Sigmoid colon (tissue), 7 donors: ENCODE measurements at places on chromosomes 16 and 17. TPM values are rescaled to one million over a fixed set of nuclear protein-coding genes. Genes with fewer than 3 reads are reported as not detected.

DNA sequence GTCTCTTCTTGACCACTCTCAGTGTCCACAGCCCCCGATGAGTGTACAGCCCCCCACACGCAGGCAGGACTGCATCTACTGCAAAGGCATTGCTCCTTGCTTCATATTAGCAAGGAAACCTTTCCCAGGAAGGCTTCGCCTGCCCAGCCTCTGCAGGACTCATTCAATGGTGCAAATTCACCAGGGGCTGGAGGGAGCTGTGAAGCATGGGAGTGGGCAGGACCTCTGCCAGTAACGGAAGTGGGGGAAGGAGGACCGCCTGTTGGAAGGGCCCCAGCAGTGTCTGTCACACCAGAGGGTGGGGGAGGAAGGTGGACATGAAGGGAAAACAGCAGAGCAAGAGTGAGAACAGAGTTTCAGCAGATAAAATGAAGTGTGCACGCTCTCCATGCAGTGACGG is 2.5 kb downstream of the SPATA33 start:
- no peak for DNase-seq

DNA sequence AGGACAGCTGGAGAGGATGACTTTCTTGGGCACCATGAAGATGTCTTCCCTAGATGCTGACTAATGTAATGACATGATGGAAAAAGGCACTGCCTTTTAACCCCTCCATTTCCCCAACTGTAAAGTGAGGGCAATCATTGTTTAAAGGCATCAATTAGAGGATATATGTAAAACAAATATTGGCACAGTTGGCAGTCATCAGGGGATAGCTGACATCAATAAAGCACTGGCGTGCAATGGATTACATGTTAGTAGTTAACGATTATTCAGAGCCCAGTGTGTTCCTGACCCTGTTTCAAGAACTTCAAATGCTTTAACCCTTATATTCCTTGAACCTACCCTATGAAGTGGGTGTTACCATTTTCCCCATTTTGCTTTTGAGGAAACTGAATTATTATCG is 100.7 kb downstream of the TMEM114 start:
- no peak for DNase-seq

GRCh38 chr17:31680126-31680525 is 178.9 kb downstream of the COPRS start:
- no peak for DNase-seq

RNF166 gene
- 16.0 TPM for total RNA-seq

PRRT2 gene
- total RNA-seq = 5.4 TPM

SPATA32 gene
- total RNA-seq = not detected

TEKT5 gene
- total RNA-seq = not detected
